IPS-NIHi11 (cell line): ENCODE measurements at places on chromosomes 3 and 15.

GRCh38 chr15:62899090-62899493 lies 143.5 kb upstream of the TPM1 start:
- DNase-seq = no peak

GRCh38 chr3:51888463-51889105 lies 13.2 kb upstream of the IQCF5 start:
- DNase-seq = no peak

- no peak for DNase-seq
Measured at GRCh38 chr3:46479696-46480095, 15.0 kb upstream of the LTF start.

DNA sequence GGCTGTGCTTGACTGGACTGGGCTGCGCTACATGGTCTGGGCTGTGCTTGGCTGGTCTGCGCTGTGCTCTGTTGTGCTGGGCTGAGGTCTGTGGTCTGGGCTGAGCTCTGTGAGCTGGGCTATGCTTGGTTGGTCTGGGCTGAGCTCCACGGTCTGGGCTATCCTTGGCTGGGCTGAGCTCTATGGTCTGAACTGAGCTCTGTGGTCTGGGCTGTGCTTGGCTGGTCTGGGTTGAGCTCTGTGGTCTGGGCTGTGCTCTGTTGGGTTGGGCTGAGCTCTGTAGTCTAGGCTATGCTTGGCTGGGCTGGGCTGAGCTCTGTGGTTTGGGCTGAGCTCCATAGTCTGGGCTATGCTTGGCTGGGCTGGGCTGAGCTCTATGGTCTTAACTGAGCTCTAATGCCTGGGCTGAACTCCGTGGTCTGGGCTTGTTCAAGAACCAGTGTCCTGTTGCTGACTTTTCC lies 92.0 kb downstream of the PLXNA1 start:
- DNase-seq = peak; percentile 49

- no peak for DNase-seq
Measured at GRCh38 chr3:44301746-44302145, 36.8 kb upstream of the TCAIM start.

GRCh38 chr3:131303848-131304247 lies 77.7 kb upstream of the NUDT16 start:
- no peak for DNase-seq

GRCh38 chr3:73786321-73786807 lies 161.6 kb upstream of the PDZRN3 start:
- no peak for DNase-seq

DNA sequence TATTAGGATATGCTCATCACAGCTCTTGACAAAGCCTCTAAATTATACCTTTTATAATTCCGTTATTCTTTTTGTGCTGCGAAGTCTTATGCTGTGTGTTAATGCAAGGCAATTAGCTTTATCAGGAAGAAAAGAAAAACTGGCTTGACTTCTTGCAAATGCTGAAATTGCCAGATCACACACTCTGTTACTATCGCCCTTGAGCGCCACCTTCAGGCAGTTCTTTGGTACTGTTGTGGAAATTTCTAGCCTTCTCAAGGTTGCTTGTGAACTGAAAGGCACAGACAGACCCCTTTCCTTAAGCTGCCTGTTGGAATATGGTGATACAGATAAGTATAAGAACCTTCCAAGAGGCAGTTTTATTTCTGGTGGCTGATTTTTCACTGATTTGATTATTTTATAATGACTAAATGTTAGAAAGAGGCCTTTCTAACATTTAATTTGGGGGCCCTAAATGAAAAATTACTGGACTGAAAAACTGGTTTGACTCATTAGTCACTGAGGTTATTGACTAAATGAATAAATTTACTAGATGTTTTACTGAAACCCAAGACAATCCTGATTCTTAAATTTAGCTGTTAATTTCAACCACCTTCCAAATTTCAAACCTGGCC lies 126.2 kb upstream of the RASGRP1 start:
- peak; percentile 85 for DNase-seq

GRCh38 chr15:40594429-40594836 lies 384 bp downstream of the KNL1 start:
- peak; percentile 89 for DNase-seq

DNA sequence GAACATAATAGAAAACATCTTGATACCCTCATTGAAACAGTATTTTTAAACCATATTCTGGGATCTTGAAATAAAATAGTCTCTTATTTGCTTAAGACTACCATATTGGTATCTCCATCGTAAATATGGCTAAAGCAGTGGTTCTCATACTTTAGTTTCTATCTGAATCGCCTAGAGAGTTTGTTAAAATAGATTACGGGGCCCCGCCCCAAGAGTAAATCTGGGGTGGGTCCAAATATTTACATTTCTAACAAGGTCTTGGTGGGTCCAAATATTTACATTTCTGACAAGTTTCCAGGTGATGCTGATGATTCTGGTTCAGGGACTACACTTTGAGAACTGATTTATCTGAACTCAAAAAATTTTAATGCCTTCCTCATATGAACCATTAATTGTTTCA lies 45.3 kb downstream of the TSC22D2 start:
- DNase-seq = no peak
